RWPE1 (cell line): ENCODE measurements at places on chromosomes 16 and 17.
A peak's percentile ranks its signal among the peaks of the same experiment; 100 is the strongest.

GRCh38 chr17:56028837-56029236, 124.4 kb upstream of the ANKFN1 start:
- no peak for DNase-seq

DNA sequence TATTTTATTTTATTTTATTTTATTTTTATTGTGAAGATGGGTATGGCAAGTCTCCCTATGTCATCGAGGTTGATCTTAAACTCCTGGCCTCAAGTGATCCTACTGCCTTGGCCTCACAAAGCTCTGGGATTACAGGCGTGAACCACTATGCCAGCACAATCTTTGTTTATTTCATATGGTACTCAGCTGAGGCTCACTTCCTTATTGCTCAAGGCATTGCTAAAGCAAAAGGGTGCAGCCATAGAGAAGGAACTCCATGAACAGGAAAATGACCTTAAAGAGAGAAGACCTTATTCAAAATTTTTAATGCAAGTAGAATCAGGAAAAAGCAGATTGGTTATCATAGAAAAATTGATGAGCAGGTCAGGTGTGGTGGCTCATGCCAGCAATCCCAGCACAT, 110.6 kb upstream of the RBBP6 start:
- DNase-seq: no peak

- DNase-seq: peak; percentile 97
Observed at GRCh38 chr17:9050801-9051401, 29.6 kb downstream of the NTN1 start.

DNA sequence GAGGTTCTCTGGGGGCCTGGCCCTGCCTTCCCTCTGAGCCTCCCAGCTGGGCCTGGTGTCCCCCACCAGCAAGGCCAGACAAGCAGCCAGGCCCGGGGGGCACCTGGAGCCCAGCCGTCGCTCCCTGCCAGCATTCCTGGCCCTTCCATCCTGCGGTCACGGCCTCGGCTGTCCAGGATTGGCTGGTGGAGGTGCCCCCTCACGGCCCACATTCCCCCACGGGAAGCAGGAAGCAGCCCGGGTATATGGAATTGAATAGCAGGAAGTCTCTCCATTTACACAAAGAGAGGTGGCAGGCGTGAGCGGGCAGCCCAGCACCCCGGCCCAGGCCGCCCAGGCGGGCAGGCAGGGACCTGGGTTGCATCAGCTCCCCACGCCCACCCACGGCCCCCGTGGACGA, 14.5 kb downstream of the TRAF7 start:
- DNase-seq: no peak

DNA sequence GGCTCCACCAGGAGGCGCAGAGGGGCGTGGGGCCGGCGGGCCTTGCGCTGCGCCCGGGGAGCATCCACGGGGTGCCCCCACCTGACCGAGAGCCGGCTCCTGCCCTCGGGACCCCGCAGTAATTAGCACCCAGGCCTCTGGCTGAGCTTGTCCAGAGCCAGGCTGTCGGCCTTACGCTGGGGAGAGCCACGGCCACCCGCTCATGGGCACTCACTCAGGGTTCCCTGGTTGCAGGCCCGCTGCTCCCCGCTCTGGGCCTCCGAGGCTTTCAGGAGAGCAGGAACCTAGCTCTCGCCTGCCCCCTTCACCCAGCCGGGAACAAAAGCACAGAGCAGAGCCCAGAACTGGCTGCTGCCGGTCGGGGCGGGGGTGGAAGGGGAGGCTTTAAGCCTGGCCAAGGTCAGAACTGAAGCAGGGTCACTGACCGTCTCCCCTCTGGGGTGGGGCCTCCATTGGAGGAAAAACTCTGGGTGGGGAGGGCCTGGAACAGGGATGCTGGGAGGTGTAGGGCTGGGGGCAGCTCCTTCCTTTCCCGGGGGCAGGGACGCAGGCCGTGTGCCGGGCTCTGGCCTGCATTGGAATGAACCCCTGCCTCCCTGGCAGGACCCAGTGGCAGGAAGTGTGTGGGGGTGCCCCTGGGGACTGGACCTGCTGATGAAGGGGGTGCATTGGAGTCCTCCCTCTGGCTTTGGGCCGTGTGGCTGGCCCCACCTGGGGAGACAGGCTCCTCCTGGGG, 12.3 kb downstream of the GLIS2 start:
- DNase-seq: no peak

GRCh38 chr17:81129289-81129688, 36.0 kb upstream of the PVALEF start:
- DNase-seq: no peak

DNA sequence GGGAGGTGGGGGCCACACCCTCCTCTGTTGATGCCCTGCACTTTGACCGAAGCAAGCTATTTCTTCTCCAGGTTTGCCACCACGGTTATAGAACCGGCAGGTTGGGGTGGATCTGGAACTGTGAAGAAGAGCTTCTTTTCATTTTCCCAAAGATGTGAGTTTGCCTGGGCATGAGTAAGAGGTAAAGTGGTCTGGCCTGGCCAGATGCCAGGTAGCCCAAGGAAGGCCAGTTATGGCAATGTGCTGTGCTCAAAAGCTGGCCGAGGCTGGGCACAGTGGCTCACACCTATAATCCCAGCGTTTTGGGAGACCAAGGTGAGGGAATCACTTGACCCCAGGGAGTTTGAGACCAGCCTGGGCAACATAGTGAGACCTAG, 18.7 kb downstream of the ATP6V0D1 start:
- no peak for DNase-seq

- DNase-seq: no peak
Observed at GRCh38 chr17:14670861-14671260, 370.0 kb downstream of the HS3ST3B1 start.

GRCh38 chr17:41617136-41617535, 4.6 kb upstream of the KRT16 start:
- no peak for DNase-seq
